Activated CD4-positive, alpha-beta T cell treated with anti-CD3 and anti-CD28 coated beads, Interleukin-2, amount 50 U/mL, for 4 hours (primary cell): ENCODE measurements at places on chromosomes 16 and 17.

DNA sequence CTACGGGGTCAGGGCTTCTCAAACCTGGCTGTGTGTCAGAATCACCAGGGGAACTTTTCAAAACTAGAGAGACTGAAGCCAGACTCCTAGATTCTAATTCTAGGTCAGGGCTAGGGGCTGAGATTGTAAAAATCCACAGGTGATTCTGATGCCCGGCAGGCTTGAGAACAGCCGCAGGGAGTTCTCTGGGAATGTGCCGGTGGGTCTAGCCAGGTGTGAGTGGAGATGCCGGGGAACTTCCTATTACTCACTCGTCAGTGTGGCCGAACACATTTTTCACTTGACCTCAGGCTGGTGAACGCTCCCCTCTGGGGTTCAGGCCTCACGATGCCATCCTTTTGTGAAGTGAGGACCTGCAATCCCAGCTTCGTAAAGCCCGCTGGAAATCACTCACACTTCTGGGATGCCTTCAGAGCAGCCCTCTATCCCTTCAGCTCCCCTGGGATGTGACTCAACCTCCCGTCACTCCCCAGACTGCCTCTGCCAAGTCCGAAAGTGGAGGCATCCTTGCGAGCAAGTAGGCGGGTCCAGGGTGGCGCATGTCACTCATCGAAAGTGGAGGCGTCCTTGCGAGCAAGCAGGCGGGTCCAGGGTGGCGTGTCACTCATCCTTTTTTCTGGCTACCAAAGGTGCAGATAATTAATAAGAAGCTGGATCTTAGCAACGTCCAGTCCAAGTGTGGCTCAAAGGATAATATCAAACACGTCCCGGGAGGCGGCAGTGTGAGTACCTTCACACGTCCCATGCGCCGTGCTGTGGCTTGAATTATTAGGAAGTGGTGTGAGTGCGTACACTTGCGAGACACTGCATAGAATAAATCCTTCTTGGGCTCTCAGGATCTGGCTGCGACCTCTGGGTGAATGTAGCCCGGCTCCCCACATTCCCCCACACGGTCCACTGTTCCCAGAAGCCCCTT is 10.9 kb downstream of the STH start:
- no peak for DNase-seq

DNA sequence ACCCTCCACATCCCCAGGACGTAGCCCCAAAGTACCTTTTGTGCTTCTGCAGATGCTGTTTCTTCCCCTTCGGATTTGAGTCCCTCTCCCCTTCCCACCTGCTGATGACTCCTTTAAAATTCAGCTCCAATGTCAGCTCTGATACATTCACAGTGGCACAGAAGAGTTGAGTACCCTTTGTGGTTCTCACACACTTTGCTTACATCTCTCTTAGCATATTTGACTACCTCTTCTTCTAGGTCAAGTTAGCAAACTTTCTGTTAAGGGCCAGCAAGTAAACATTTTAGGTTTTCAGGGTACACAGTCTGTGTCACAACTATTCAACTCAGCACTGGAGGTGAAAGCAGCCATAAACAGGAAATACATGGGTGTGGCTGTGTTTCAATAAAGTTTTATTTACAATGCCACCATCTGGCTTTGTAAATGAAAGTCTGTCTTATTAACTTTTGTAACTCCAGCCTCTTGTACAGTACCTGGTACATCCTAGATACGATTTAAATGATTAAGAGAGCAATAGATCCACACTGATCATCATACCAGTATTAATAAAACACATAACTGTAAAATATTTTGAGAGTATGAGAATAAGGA is 161.7 kb downstream of the SOX9 start:
- no peak for DNase-seq

- DNase-seq: no peak
Measured at GRCh38 chr16:55540221-55540620, 26.3 kb upstream of the CAPNS2 start.

DNA sequence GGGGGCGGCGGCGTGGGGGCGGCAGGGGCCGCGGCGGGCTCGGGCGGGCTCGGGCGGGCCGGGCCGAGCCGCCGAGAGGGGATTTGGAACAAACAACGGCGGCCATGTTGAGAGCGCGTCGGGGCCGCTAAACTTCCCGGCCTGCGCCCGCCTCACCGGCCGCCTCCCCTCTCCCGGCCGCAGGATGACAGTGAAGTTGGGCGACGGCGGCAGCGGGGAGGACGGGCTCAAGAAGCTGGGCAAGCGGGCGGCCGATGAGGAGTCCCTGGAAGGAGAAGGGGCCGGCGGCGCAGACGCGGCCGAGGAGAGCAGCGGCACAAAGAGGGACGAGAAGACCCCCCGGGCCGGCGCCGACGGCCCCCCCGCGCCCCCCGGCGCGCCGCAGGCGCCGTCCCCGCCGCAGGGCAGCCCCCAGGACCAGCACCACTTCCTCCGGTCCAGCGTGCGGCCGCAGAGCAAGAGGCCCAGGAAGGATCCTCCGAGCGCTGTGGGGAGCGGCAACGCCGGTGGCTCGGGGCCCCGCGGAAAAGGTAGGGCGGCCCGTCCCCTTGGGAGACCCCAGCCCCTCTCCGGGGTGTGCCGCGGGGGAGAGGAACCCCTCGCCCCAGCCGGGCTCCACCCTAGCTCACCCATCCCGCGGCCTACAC is 2.4 kb downstream of the CRAMP1 start:
- no peak for DNase-seq

GRCh38 chr17:19939993-19940721 is 37.5 kb downstream of the AKAP10 start:
- no peak for DNase-seq

DNA sequence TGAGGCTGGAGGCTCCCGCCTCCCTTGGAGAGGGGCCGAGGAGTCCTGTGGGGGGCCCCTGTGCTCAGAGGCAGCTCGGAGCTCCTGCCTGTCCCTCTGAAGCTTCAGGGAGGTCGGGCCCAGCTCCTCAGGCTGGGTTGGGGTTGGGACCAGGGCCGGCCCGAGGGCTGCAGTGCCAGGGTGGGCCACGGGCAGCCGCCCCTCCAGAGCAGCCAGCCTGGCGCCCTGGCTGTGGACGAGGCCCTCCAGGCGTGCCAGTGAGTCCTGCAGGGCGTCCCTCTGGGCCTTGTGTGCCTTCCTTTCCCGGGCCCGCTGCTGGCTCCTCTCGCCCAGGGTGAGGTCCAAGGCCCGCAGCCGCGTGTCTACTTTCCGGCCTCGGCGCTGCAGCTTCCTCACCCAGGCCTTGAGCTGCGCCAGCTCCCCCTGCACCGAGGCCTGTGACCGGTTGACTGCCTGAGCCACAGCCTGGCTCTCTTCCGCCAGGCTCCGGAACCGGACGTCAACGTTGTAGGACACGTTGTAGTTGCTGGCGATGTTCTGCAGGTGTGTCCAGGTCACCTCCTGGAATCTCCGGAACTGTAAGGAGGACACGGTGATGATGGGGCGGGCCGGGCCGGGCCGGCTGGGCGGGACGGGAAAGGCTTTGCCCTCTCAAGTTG is 1.2 kb downstream of the PTX4 start:
- no peak for DNase-seq

- peak; percentile 39 for DNase-seq
Measured at GRCh38 chr17:80441133-80441578, 26.2 kb downstream of the ENDOV start.

DNA sequence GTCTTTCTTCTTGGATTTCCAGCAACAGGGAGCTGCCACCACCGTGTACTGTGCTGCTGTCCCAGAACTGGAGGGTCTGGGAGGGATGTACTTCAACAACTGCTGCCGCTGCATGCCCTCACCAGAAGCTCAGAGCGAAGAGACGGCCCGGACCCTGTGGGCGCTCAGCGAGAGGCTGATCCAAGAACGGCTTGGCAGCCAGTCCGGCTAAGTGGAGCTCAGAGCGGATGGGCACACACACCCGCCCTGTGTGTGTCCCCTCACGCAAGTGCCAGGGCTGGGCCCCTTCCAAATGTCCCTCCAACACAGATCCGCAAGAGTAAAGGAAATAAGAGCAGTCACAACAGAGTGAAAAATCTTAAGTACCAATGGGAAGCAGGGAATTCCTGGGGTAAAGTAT is 389.0 kb downstream of the MAF start:
- DNase-seq: no peak

DNA sequence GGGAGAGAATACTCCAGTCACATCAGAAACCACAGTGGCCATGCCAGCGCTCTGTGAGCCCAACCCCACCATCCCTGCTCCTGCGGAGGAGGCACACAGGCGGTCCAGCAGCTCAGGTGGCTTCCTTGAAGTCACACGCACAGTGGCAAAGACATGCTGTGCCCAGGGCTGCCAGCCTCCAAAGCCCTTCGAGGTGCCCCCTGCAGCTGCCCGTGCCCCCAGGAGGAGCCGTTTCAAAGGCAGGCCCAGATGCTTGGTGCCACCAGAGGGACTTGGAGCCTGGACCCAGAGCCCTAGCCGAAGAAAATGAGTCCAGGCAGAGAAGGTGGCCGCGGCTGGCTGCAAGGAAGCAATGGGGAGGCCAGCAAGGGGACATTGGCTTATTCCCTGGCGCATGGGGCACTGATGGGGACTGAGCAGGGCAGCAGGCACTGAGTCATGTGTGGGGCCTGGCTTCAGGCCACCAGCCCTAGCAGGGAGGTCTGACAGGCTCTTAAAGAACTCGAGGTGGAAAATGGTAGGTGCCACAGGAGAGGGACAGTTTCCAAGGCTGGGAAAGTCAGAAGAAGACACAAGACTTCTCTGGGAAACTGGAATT is 17.2 kb upstream of the CACNG1 start:
- DNase-seq: no peak

- DNase-seq: no peak
Measured at GRCh38 chr17:81514489-81514738, 1.8 kb upstream of the ACTG1 start.

GRCh38 chr17:51036084-51036483 is 84.6 kb downstream of the SPAG9 start:
- no peak for DNase-seq

- no peak for DNase-seq
Measured at GRCh38 chr16:87160701-87161337, 156.4 kb downstream of the C16orf95 start.

DNA sequence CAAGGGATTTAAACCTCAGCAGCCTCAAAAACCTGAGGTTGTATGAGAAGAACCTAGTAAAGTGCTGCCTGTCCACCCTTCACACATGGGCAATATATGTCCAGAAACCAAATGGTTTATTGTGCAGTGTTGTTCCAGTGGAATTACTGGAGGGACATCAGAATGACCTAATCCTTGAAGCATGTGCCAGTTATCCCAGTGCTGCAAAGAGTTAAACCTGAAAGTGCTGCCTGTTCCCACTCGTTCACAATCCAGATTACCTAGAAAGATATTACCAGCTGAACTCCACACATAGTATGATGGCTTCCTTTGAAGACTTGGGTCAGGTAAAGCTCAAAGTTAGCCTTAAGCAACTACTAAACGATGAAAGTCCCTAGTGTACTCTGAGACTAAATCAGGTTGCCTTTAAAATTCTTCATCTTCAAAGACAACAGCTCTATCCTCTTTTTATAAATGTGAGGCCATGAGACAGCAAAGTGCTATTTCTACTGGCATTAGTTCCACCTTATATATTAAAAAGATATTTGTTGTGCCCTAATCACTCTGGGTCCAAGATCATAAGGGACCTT is 133.1 kb downstream of the SNX11 start:
- no peak for DNase-seq

GRCh38 chr17:72158895-72159885 is 38.4 kb downstream of the SOX9 start:
- DNase-seq: no peak

DNA sequence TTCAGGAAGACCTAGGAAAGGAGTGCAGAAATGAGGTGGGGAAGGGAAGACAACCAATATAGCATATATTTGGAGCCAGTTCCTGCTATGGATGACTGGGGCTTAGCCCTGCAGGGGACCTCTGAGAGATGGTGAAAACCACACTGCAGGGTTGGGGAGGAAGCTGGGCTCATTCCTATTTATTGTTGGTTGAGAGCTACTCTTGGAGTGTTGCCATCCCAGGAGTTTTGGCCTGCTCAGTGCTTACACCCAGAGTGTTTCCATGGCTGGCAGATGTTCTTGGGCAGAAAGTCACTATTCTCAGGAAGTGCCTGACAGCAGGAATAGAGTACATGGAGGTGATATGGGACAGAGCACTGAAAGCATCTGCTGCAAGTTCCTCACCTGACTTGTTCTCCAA is 145.8 kb downstream of the SPACA3 start:
- DNase-seq: no peak

DNA sequence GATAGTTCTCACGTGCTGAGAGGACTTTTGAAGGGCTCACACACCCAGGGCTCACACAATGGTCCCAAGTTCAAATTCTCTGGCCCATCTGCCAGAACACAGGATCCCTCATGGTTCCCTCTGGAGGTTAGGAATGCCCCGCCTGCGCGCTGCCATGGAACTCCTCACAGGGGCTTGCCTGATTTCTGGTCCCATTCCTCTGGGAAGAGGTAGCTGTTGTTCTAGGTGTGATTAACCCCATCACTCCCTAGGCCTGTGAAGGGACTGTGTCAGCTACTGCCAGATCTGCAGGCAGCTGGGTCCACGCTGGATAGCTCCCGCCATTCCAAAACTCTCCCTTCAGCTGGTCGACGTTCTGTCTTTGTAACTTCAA is 2.3 kb upstream of the ARMC5 start:
- no peak for DNase-seq

- DNase-seq: no peak
Measured at GRCh38 chr16:27726621-27727261, 176.8 kb downstream of the KATNIP start.

- DNase-seq: no peak
Measured at GRCh38 chr16:76573281-76573680, 296.1 kb downstream of the CNTNAP4 start.

- no peak for DNase-seq
Measured at GRCh38 chr17:57602896-57603295, 142.2 kb downstream of the CCDC182 start.

GRCh38 chr17:82956726-82957468 is 117.1 kb upstream of the ZNF750 start:
- no peak for DNase-seq
